Stimulated activated CD4-positive, alpha-beta T cell treated with anti-CD3 and anti-CD28 coated beads, TNF-alpha, amount 100 ng/mL, for 4 hours (primary cell): ENCODE measurements at places on chromosomes 6 and 20.

DNA sequence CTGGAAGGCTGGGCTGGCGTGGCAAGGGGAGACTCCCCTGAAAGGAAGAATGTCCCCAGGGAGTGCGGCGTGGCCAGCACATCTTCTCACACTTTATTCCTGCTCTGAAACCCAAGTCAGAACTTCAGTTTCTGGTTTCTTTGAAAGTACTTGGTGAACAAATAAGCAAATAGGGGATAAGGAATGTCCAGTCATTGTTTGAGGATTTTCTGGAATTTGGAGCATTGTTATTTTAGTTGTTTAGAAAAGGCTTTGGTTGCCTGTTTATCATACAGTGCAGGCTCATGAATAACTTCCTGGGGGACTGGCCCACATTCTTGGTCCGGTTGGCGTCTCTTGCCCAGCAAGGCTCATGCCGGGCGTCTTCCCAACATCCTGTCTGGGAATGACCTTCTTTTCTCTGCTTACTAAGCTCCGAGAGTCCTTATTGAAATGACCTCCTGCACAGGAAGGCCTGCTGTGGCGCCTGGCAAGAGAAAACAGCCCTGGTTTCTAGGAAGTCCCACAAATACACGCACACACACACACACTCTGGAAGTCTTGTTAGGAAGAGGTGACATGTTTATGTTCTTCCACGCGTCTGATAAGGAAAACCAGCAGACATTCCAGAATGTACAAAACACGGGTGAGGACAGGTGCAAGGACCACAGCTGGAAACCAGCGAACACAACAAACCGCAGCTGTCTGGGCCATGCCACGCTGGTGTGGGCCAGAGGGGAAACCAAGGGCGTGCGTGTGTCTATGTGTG, 71.9 kb downstream of the TMEM170B start:
- no peak for DNase-seq

DNA sequence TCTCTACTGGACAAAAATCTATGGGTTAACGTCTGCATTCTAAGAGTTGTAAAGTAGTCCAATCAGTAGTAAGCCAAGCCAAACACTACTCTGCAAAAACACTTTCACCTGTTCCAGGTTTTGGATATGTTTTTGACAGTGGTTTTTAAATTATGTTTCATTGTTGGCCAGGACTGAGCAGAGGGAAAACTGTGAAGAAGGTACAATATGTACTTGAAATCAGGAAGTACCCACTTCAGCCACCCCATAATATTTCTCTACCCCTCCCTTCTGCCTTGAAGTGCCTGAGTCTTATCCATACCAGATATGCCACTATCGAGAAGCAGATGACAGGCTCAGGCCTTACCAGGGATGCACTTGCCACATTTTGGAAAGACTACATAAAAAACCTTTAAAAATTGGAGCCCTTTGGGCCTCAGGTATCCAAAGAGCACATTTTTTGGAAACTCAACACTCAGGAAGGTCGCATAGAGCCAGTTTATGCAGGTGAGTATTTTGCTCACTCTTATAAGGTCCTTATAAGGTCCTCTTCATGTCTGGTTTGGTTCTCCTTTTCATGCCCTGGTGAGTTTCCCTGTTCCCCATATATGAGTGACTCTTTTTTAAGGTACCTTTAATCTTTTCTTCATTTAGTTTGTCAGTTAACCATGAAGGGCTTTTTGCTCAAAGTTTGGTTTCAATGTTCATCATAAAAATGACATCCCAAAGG, 859.3 kb upstream of the FLRT3 start:
- no peak for DNase-seq

DNA sequence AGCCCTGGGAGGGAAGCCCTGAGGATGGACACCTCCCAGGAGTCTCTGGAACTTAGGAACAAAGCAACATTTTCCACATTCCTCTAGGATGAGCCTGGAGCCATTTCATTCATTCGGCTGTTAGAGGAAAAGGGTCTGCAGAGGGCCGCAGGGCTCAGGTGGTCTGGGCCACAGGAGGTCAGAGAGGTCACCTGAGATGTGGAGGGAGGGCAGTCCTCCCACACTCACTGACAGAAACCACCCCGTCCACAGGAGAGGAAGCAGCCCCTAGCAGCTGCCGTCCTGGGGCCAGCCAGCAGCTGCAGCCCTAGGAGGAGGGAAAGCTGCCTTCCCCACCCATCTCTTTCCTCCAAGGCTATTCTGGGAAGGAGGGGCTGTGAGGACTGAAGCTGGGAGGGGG, 207.0 kb downstream of the CDC5L start:
- no peak for DNase-seq

DNA sequence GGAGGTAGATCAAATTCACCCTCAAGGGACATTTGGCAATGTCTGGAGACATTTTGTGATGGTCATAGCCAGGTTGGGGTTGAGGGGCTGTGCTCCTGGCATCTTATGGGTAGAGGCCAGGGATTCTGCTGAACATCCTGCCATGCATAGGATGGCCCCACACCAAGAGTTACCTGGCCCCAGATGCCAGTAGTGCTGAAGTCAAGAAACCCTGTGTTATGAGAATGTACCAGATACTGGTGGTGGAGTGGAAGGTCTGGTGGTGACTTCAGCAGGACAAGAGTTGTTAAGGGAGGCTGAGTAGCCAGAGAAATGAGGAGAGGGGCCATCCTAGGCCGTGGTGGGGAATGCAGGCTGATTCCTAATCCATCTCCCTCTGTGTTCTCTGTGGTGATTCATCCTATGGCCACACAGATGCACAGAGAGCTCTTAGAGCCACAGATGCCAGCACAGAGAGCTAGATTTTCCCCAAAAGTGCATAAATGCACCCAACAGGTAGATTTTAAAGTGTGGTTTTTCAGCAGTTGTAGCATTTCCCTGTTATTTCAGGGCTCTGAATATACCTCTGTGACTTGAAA, 43.6 kb downstream of the CDYL start:
- no peak for DNase-seq

- DNase-seq, result no peak
Measured at GRCh38 chr6:34616227-34616585, 60.1 kb upstream of the SPDEF start.

DNA sequence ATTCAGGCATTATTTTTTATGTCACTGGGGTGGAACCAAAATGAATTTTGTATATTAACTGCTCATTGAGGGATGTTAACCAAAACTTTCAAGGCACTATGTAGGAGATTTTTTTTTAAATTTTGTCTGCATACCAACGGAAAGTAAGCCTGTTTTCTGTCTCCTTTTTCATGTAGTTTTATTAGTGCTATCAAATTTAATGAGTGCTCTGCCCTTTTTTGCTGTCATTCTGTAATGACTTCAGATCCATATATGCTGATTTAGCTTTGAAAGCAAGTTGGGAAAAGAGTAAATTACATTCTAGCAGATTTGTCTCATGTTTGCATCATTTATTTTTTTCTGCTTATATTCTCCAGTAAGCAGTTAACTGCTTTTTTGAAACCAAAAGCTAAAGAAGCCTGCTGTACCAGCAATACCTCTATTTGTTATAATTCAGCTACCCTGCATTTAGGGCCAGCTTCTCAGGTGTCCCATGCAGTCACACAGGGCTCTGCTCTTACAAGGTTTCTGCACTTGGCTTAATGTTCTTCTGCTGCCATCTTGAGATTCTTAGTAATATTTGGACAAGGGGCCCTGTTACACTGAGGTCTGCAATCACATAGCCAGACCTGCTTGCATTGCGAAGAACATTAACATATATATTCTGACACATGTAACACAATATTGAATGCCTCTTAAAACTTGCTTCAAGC, 429.0 kb downstream of the UTRN start:
- DNase-seq, result no peak

- DNase-seq, result no peak
Measured at GRCh38 chr20:64139199-64140060, 24.8 kb upstream of the MYT1 start.

GRCh38 chr20:32010101-32010500, at the start of gene CCM2L:
Gene CCM2L, plus strand, starts transcription at chr20:32010438. Its CDS starts 17 bp downstream, at chr20:32010455.
- no peak for DNase-seq

GRCh38 chr6:84657025-84657424, 107.4 kb downstream of the TBX18 start:
- no peak for DNase-seq

GRCh38 chr6:31144296-31144969, 5.6 kb upstream of the PSORS1C2 start:
- DNase-seq, result no peak

- DNase-seq, result no peak
Measured at GRCh38 chr6:124882579-124883393, 79.5 kb upstream of the RNF217 start.

DNA sequence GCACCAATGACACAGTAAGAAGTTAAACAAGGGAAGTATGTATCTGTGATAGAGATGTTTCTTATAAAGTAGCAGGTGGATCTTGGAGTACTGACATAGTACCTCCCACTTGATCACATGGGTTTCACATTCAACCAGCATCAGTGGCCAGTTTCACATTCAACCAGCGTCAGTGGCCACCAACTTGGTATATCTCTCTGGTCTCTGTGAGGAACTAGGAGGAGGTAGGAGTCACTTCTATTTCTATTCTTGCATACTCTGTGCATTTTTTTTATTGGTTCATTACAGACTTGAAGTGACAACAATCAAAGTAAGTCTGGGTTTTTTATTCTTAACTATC, 200.3 kb upstream of the SIM1 start:
- DNase-seq, result no peak

GRCh38 chr6:54541541-54541940, 233.3 kb downstream of the TINAG start:
- no peak for DNase-seq

GRCh38 chr20:872855-873520, 39.5 kb downstream of the FAM110A start:
- no peak for DNase-seq

DNA sequence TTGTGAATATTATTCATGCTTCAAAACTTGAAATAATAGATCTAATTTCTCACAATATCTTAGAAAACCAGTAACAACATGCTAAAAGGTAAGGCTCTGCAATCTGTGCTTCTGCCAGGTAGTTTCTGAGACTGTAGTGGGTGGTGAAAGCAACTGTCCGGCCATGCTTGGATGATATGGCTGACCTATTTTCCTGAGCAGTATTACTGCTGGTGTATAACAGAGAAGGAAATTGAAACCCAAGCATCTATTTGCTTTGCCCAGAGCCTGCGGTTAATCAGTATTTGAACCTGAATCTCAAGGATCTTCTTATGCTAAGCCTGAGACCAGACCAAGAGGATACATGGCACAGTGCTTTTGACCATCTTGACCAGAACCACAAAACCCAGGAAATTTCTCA, 563.8 kb downstream of the COL12A1 start:
- no peak for DNase-seq

- no peak for DNase-seq
Measured at GRCh38 chr20:38810926-38811630, 5.6 kb downstream of the PPP1R16B start.

DNA sequence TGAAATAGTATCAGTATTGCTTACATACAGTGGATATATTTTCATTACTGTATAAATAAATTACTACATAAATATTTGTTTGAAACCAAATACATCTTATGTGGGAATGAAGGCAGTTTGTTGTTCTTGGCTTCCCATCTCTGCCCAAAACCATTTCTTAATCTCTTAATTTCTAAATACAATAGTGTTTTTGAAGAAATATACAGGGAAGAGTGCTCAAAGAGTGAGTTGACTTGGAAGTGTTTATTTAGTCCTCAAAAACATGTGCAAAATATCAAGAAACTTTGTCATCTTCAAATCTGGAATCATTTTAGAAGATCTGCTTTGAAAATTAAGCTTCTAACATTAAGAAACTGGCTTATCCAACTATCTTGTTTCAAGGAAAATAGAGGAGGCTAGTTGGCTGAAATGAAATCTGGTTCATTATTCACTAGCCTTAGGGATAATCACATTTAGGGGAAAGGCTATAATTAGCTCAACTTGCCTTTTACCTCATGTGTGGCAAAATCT, 259.8 kb upstream of the FLRT3 start:
- no peak for DNase-seq

- DNase-seq, result no peak
Measured at GRCh38 chr6:101613556-101613955, 220.0 kb downstream of the GRIK2 start.

- DNase-seq, result no peak
Measured at GRCh38 chr20:44296011-44296410, 15.0 kb downstream of the FITM2 start.

DNA sequence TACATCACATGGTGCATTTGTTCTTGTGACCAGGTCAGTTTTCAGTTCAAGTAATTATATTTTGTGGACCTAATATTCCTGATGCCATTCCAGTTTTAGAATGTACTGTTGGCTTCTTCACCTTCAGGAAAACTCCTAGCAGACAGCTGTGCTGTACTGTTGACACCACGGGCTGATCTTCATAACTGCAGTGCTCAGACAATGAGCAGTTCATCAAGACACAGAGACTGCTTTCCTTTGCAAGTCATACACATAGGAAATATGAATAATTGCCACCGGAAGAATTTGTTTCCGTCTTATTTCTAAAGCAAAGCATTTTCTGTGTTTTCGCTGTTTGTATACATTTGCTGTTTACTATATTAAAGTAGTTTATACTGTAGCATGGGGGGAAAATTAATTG, 89.8 kb downstream of the C6orf118 start:
- DNase-seq, result no peak
